CD4-positive, alpha-beta T cell (primary cell): ENCODE measurements at places on chromosomes 11 and 22. TPM values are rescaled to one million over a fixed set of nuclear protein-coding genes. Genes with fewer than 3 reads are reported as not detected.

FOXR1 gene
- total RNA-seq = not detected

OR51I1 gene
- not detected for total RNA-seq

HBG1 gene
- total RNA-seq = not detected

APOA5 gene
- total RNA-seq = not detected

RFPL1 gene
- not detected for total RNA-seq

VPREB3 gene
- total RNA-seq = not detected

USH1C gene
- not detected for total RNA-seq

PSMC3 gene
- 59.5 TPM for total RNA-seq

KCNJ4 gene
- total RNA-seq = not detected

MYO7A gene
- total RNA-seq = 0.61 TPM

ZFP91 gene
- total RNA-seq = 46.5 TPM

C1QTNF6 gene
- 12.1 TPM for total RNA-seq

RCOR2 gene
- total RNA-seq = not detected

FAR1 gene
- total RNA-seq = 28.4 TPM

CDON gene
- 1.9 TPM for total RNA-seq

NCF4 gene
- 8.0 TPM for total RNA-seq

OR2AT4 gene
- total RNA-seq = not detected

GAS2 gene
- total RNA-seq = 2.2 TPM

OR5A1 gene
- total RNA-seq = not detected

APOA4 gene
- not detected for total RNA-seq

PGR gene
- total RNA-seq = not detected

PGA5 gene
- total RNA-seq = not detected

CCDC87 gene
- total RNA-seq = 0.22 TPM

ATG2A gene
- 198 TPM for total RNA-seq

BIRC3 gene
- 115 TPM for total RNA-seq

TREH gene
- total RNA-seq = not detected
